ENCODE measurements at places on chromosomes 13 and 19.

DNA sequence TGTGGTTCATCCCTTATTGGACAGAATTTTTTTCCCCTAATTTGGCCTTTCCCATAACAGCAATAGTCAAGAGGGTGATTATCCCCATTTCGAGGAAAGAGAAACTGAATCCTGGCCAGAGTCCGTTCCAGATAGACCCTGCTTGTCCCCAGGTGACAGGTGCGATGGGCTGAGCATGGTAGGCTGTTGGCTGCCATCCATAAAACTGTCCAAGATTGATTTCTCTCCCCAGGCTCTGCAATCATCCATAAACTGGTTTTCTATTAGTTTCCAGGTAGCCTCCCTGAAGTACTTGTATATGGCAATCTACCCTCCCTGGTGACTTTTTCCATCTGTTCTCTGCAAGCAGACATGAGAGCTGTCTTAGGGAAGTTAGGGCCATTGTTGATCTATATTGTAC is 25.4 kb downstream of the SERP2 start:
- no peak for DNase-seq

GRCh38 chr19:17680230-17680722 is 7.9 kb downstream of the UNC13A start:
- DNase-seq, result peak; percentile 28

GRCh38 chr13:33053397-33054066 is 37.3 kb downstream of the KL start:
- DNase-seq, result peak; percentile 35

DNA sequence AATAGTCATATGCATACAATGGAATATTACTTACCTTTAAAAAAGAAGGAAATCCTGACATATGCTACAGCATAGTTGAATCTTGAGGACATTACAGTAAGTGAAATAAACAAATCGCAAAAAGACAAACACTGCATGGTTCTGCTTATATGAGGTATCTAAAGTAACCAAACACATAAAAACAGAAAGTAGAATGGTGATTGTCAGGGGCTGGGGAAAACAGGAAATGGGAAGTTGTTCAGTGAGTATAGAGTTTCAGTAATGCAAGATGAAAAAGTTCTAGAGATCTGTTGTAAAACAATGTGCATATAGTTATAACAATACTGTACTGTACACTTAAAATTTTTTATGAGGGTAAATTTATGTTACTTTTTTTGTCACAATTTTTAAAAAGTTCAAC is 219.4 kb downstream of the KLF5 start:
- DNase-seq, result no peak

DNA sequence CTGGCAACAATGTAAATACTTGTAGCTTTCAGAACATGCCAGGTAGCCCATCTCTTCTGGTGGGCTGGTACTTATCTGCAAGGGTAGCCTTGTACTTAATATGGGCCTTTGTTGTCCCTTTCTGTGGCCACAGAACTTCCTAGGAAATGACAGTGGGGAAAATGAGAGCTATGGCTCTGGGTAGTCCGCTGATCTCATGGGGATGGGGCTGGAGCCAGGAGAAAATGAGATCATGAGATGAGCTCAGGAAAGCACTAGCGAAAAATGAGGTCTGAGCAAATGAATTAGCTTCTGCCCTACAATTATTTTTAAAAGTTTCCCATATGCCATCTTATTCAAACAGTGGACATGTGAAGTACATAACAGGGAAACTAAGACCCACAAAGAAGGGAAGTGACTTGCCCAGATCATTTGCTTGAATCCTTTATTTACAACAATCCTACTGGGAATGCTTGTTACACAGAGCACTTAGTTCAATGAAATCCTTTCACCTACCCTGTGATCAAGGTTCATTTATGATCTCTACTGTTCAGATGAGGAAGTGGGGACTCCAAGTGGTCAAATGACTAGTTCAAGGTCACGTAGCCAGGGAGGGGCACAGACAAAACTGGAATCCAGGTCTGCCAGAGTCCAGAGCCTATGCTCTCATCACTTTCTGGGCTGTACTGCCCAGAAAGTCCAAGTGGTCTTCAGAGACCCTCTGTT is 87.1 kb downstream of the PTPRS start:
- no peak for DNase-seq

GRCh38 chr19:5403968-5404640 is 51.1 kb upstream of the ZNRF4 start:
- peak; percentile 85 for DNase-seq

DNA sequence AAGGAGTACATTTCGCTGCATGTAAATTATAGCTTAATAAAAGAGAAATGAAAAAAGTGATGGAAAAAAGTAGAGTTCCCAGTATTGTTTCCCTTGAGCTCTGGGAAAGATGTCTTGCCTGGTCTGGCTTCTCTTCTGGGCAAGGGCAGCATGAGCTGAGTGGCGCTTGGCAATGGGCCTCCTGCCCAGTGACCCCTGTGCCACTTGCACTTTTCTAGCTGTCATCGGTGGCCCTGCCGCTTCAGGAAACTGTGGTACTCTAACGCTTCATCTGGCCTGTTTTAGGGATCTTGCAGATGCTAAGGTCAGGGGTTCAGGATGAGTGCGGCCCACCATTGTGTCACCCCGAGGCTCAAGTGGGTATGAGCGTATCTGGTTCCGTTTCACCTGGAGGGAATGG is 161.4 kb downstream of the MTUS2 start:
- no peak for DNase-seq

GRCh38 chr13:49165798-49166752 is 54.1 kb upstream of the MLNR start:
- DNase-seq, result no peak
